ENCODE measurements at places on chromosomes 5 and 9.

- DNase-seq = no peak
These were observed 469.3 kb upstream of the DMAC1 start for GRCh38 chr9:8268881-8269280.

DNA sequence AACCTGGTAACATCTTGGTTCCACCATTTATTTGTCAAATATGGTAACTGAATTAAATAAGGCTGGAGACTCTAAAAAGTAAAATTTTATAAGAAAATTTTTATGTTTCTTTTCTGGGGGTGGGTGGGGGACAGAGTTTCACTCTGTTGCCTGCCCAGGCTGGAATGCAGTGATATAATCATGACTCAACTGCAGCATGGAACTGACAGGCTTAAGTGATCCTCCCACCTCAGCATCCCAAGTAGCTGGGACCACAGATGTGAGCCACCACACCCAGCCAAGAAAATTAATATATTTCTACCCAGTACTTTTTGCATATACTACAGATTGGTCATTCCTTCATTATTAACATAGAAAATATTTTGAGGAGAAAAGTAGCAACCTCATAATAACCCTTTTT lies 216.9 kb downstream of the DEPDC1B start:
- no peak for DNase-seq

DNA sequence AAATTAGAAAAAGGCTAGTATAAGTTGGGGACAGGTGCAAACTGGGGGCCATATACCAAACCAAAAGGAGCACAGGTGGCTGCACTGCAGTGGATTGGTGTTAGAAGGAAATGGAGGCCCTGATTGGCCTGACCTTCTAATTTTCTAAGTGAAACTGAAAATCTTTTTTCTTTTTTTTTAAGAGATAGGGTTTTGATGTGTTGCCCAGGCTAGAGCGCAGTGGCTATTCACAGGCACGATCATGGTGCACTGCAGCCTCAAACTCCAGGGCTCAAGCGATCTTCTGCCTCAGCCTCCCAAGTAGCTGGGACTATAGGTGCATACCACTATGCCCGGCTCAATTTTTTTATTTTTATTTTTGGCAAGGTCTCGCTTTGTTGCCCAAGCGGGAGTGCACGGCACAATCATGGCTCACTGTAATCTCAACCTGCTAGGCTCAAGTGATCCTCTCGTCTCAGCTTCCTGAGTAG lies 9.8 kb upstream of the CCDC69 start:
- no peak for DNase-seq

GRCh38 chr5:116572350-116573278 lies 2.0 kb downstream of the SEMA6A start:
- DNase-seq = no peak

DNA sequence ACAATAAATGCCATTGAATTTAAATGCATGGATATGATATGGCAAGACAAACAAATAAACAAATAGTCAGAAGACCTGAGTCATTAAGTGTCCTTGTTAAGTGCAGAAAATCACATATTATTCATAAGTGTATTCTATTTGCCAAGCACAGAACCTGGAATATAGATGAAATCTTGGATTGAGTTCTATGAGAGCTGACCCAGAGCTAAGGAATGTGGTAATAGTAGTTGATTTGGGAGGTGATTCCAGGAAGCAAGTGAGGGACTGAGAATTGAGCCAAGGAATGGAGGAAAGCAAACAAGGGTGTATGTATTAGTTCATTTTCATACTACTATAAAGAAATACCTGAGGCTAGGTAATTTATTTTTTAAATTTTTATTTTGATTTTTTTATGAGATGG lies 208.9 kb downstream of the TRIM32 start:
- no peak for DNase-seq

- DNase-seq = no peak
These were observed 465.5 kb downstream of the DNAH5 start for GRCh38 chr5:13478831-13479465.

DNA sequence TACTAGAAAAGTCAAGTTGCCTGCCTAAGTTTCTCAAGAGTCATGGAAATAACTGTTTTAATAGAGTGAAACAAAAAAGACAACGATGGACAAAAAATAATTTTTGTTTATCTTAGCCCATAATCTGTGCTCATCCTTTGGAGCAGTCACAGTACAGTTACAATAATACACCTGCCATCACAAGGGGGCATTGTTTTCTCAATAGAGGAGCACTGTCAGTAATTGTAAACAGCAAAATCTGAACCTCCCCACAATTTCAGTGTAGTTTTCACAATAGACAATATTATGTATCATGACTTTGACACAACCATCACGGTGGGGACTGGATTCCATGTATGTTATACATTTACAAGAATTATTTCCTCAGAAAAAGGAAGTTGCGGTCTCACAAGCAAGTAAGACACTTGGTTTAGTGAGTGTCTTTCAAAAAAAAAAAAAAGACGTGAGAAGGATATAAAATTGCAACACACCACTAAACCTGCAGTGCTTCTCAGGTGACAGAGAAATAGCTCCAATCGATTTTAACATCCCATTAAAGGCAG lies 586.3 kb downstream of the PTPRD start:
- DNase-seq = no peak

GRCh38 chr9:138020120-138020794 lies 142.7 kb downstream of the CACNA1B start:
- no peak for DNase-seq

DNA sequence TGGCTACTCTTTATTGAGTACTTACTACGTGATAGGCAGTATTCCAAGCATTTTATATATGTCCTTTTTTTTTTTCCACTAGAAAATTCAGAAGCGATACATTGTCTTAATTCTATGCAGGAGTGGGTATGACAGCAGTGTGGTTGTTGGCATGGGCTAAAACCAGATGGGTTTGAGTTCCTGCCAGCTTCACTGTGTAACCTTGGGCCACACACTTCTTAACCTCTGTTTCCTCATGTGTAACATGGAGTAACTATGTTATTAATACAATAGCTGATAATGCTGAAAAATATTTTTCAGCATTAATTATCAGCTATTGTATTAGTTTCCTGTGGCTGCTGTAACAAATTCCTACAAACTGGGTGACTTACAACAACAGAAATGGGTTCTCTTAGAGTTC lies 12.0 kb downstream of the SNX18 start:
- no peak for DNase-seq

DNA sequence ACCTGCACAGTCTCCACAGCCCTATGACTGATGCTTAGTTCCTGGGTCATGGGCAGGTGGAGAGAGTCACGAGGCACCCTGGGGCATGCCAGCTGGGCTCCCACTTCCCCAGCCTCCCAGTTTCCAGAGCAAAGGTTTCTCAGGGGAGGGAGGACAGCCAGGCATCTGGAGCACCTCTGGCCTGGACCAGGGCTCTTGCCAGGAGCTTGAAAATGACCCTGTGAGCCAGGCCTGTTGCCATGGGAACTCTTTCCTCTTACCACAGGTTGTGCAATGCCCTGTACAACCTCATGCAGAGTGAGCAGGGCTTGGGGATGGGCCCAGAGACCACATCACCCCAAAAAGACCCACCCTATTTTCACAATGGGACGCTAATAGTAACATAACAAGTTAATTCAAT lies 113.1 kb downstream of the PSD2 start:
- no peak for DNase-seq

GRCh38 chr9:134067904-134068743 lies at the start of gene BRD3:
Gene BRD3, minus strand, starts transcription at chr9:134068026. Its CDS starts 14,549 bp downstream, at chr9:134053477.
- DNase-seq = peak; percentile 74

DNA sequence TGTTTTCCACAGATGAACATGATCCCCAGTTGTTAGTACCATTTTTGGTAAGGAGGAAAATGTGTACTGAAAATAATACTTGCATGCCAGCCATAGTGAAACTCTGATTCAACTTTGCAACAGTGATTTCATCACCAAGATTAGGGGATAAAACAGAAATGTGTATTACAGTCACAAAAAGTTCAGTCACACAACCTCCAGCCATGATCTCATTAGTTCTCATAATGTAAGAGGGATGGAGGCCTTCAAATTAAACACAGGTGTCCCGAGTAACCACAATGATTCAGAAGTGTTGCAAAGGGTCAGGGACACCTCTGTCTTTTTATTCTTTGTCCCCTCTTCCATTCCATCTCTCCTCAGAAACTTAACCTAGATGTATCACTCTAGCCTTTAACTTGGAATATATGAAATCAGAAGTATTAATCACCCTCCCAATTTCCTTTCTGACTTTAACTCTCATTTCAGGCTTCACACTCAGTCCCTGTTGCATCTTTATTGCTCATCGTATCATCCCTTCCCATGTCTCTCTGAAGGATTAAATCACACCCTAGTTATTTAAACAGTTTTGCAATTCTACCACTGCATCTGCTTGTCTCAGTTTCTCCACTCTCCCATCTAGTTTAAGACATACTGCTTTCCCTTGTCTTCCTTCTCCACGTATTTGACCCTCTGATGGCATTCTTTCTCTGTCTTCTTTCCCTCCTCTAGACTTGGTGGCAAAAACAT lies 291.2 kb downstream of the ADAMTS6 start:
- DNase-seq = no peak

DNA sequence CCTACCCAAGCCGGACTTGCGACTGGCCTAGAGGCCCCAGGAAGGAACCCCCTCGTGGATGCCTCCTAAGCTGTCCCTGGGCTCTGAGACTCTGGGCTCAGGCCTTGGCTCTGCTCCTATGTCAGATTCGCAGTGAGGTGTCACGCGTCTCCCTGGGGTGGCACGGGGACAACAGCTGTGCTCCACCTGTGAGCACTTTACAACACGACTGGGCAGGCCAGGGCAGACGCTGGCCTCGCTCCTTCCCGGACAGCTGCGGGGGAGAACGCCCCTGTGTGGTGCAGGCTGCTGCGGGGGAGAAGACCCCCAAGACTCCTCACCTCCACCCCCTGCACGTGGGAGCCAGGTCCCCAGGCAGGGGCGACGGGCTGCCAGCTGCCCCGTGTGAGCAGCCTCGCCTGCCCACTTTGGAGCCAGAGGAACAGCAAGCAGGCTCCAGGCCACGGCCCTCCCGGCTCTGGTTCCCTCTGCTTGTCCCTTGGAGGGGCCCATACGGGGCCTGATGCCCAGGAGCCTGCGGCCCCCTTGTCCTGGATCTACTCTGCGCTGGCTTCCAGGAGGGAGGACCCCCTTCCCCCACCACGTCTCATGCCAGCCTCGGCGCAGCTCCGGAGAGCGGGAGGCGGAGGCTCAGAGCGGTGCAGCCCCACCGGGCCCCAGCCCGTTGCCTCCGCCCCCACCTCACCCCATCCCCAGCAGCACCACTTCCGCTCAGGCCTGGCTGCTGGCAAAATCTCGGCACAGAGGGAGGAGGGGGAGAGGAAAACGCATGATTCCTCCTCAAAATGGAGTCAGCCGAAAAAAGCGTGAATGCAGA lies 36.0 kb downstream of the SARDH start:
- peak; percentile 57 for DNase-seq

GRCh38 chr5:3352711-3353110 lies 242.9 kb upstream of the IRX1 start:
- no peak for DNase-seq

DNA sequence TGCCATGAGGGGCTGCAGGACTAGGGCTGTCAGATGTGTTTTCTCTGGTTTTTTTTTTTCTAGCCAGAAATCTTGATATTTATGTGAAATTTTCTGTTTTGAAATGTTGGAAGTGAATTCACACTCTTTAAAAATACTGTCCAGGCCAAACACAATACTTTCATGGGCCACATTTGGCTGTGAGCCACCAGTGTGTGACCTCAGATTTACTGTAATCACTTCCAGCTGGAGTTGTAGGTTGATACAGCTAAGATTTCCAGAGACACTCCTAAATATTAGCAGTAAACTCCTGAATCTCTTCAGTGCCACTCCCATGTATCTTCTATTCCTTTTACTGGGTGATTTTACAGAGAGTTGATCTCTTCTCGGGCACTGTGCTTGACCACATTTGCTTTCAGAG lies 92.2 kb upstream of the CKMT2 start:
- DNase-seq = no peak

DNA sequence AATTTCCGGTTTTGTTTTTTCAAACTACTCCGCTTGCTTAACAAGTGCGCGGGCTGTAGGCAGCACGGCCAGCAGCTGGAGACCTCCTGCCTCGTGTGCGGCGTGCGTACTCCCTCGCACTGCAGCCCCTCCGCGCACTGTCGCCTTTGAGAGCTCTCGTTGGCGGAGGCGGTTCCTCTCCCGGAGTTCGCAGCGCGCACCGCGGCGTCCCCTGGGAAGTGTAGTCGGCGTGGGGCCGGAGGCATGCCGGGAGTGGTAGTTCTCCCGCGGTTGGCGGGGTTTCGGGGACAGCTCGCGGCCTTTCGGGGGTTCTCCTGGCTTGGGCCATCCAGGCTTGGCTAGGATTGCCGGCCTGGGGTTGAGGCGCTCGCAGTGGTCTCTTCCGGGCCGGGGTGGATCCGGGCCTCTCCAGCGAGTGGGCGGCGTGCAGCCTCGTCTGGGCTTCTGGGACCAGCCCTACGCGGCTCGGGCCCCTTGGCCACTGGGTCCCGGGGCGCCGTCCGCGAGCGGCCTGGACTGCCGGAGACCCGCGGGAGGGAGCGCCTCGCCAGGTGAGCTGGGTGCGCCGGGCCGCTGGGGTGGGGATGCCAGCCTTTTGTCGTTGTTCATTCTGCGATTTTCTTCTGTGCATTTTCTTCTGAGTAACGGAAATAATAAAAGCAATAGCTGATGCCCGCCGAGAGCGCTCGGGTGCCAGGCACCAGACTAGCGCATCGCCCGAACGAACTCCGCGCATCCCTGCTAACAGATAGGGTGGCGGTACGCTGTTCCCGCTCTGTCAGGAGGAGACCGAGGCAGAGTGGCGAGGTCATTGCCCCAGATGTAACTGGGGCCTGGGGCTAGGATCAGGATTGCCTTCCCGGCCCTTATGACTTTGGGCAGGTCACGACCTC lies at the start of gene ZNF354C:
ZNF354C (plus strand) TSS at position 258 of the 893 bp plus-strand sequence. CDS start 1,696 bp downstream, outside the sequence.
- DNase-seq = peak; percentile 79

DNA sequence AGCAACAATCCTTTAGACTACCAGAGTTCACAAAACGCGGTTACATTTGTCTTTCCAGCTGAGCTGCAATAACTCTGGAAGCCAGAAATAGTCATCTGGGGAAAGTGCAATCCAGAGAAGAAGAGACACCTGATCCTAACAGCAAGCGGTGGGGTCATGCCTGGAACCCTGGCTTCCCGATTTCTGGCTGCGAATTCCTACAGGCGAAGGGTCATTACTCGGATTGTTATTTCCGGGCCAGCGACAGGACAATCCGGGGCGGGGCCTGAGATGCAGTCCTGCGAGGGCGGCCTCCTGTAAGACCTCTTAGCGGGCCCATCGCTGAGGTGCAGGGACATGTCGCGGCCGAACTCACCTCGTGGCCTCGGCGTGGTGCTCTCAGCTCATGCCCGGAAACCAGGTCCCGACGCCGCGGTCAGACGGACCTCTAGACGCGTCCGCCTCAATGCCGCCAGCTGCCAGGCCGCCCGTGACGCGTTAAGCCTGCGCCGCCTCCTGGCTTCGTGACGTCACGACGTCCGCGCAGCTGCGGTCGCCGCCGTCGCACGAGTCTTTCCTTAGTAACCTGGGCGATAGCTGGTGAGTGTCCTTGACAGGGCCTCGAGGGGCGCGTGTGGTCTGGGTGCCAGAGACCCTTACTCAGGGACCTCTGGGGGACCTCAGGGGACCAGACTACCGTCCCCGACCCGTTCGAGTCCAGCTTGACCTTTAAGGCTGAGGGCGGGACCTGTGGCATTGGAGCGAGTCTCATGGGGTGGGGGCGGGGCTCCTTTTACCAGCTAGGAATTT lies at the start of the genes MRRF and RBM18:
MRRF (plus strand) TSS at position 523 of the 789 bp plus-strand sequence. CDS start 6,010 bp downstream, outside the sequence.
RBM18 (minus strand) TSS at position 481 of the 789 bp plus-strand sequence. CDS start 3,348 bp downstream, outside the sequence.
- DNase-seq = peak; percentile 86
